ENCODE measurements at places on chromosomes 5 and 9.

DNA sequence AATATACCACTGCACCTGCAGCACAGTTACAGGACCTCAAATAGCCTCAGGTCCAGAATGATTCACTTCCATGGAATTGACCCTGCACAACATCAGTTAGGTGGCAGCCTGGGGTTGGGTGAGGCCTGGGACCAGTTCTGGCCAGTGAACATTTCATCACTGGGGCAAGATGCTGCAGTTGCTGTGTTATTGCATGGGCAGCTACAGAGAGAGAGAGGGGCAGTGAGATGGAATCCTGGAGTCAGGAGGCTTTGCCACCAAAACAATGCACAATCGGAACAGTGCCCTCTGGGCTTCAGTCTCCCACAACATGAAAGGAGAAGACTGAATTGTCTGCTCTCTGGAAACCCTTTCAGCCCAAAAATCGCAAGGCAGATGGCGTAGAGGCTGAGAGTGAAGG is 51.8 kb downstream of the SH3TC2 start:
- DNase-seq: no peak

- DNase-seq: no peak
These were observed 5.5 kb downstream of the KCNIP1 start for GRCh38 chr5:170509348-170509660.

GRCh38 chr9:126791406-126792230 is 13.2 kb upstream of the ZBTB43 start:
- DNase-seq: no peak

DNA sequence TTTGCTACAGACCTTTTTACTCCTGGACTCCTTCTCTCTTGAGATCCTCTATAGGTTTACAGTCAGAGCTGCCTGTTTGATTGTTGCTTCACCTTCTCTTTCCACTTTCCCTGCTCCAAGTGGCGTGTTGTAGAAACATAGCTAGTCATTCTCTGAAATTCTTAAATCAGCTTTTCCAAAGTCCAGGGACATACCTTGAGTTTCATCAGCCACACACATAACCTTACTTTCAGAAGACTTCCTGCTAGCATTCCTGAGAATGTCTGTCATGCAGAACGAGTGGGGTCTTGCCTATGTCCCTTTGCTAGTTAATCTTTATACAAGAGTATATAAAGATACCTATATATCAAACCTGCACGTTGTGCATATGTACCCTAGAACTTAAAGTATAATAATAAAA is 230.3 kb upstream of the ZNF462 start:
- DNase-seq: no peak

- no peak for DNase-seq
These were observed 3.0 kb upstream of the IFNW1 start for GRCh38 chr9:21144603-21145002.

DNA sequence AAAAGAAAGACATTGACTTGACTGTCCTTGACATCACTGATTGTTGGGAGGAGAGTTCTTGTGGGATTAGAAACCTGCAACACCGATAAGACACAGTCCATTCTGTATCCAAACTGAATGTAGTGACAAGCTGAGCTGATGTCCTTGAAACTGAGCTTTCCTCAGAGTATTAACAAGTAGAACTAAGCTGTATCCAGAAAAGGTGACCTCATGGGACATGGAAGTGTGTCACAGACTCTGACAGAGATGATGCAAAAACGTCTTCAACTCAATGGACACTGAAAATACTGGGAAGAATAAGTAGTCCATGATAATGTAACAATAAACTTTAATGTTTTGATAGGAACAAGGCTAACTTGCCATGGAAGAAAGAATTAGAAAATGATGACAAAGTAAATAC is 690.1 kb downstream of the CDH18 start:
- DNase-seq: no peak

DNA sequence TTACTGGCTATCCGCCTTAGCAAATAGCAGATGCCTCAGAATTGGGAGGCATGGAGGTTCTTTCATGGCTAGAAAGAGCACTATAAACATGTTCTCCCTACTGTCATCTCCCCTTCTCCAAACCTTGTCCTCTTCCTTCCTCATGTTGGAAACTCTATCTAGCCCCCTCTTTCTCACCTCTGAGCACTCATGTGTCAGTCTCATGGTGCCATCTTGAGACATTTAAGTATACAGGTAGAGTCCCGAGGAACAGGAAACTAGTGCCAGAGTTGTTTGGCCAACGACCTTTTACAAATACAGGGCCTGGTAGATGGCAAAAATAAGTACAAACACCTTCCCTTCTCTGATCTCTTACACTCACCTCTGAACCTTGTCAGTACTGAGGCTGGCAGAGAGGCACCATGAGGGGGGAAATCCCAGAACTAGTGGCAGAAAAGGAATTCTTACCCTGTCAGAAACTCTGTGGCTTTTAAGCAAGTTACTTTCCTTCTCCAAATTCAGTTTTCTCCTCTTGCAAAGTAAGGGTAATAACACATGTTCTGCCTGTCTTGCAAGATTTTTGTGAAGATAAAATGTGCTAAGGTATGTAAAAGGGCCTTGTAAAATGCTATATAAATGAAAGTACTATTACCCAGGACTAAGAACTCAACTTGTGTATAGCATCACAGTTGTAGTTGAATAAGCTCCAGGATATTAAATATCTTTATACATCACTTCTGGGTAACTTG is 94.1 kb upstream of the SNX2 start:
- no peak for DNase-seq

DNA sequence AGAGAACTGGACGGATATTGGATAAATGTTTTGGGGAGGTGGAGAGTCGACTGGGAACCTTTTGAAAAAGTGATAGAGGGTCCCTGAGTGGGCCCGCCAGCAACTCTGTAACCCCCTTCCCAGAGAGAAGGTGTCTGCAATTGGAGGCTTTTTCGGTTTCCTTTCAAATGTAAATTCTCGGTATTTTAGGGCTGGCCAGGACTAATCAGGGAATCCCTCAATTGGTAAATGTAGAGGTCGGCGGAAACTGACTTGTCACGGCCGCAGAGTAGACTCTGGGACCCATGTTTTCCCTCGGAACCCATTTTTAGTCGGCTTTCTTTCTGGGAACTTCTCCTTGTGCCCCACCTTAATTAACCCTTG is 524 bp downstream of the CCNB1 start:
- DNase-seq: no peak

DNA sequence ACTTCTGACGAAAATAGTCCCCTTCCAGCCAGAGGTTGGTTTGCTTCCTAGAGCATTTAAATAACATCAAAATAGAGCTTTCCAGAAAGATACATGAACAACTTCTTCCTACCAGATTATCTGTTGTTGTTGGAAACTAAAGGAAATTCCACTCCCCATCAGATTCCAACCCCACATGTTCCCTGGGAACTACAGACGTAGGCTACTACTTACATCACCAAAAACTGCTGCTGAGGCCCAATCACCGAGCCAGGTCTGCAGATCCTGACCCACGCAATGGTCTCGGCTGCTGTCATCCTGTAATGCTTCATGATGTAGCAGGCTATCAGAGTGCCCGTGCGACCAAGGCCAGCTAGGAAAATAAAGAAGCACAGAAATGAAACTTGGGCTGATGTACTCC is 73.4 kb downstream of the HABP4 start:
- DNase-seq: no peak

DNA sequence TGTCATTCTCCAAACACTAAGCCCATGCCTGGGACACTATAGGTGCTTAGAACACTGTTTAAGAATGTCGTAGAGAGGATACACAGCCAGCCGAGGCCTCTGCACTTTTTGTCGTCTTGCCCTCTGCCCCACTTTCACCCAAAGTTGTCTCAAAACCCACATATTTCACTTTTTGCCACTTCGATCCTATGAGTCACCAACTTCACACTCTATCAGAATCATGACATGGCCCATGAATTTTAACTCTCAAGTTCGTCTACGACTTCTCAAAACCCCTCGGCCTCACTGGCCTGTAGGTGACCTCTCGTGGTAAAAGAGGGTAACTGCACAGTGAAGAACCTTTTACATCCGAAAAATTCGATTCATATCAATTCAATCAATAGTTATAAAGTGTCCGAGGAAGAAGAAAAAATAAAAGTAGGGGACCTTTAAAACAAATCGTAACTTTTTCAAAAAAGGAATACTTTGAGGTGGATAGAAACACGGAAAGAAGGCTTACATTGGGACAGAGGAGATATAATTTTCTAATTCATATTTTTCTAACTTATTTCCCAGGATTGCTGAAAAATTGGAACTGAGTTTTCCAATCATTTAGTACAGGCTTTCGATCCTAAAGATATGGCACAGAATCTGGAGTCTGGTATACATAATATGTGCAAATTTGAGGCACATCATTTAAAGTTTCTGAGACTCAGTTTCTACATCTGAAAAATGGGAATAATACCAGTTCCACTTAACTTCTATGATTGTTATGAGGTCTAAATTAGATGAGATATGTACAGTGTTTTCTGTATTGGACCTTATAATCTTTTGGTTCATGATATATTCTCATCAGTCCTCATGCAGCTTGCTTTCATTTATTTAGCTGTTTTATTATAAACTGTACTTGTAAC is 122.6 kb downstream of the APBA1 start:
- DNase-seq: no peak

- DNase-seq: no peak
These were observed 26.4 kb downstream of the FGF18 start for GRCh38 chr5:171445644-171446516.

All from stimulated activated CD8-positive, alpha-beta memory T cell treated with anti-CD3 and anti-CD28 coated beads, Interleukin-15, amount 100 ng/mL, for 4 hours (primary cell).